H54 (cell line): ENCODE measurements at places on chromosomes 6 and 20.

DNA sequence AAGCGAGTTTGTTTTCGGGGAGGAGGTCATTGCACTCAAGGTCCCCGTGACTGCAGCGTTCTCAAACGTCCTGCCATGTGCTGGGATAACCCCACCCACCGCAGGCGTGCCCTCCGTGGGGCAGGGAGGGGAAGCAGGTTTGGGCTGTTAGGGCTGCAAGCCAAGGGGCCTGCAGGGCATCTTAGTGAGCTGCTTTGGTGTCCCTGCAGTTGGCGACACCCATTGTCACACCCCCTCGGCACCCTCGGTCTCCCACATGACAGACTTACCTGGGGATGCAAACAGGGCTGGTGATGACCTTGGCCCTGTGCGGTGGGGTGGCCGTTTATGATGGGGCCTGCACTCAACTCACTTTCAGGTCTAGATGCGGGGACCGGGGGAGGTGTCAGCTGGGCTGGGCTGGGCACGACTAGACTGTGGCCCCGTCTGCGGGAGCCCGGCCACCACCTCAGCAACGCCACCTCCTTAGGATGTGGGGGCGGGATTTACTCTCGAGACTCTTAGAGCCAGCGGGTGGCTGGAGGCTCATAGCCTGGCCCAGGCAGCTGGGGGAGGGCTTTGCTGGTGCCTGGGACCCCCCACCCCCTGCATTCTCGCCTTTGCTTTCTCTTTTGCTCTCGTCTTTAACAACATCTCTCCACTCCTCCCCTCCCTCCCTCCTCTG lies 6.5 kb upstream of the GATA5 start:
- DNase-seq = no peak

DNA sequence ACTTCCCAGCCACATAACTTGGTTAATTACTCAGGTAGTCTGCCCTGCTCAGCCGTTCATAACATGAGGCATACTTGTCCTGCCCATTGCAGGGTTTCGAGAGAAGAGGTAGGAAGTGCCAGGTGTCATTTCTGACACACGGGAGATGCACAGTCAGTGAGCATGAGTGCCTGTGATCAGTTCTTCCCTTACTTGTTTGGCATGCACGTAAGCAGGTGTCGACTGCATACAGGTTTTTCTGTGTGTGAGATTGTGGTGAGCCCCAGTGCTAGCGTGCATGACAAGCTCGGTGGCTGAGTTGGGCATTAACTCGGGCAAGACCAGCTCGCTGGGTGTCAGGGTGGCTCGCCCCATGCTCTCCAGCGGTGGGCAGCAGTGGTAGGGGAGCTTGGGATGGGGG lies 51.2 kb upstream of the SLC22A1 start:
- no peak for DNase-seq

DNA sequence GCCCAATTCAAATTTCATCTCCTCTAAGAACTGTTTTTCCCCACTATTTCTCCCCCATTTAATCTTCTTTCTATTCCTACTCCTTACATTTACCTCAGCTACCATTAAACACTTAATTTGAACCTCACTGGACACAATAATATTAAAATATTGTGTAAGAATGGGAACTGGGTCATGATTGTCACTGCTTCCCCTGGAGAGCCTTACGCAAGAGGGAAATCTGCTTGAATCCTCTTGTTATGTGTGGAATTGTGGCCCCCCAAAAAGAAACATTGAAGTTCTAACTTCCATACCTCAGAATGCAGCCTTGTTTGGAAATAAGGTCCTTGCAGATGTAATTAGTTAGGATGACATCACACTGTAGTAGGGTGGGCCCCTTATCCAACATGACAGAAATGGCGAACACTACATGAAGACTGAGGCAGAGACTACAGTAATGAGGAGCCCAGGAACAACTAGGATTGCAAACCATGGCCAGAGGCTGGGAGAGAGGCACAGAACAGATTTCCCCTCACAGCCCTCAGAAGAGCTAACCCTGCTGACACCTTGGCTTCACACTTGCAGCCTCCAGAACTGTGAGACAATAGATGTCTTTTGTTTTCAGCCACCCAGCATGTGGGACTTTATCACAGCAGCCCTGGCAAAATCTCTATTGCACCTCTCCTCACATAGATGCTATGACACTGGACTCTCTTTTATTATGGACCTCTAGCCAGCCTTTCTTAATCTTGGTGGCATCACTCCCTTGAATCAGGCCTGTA lies 29.9 kb downstream of the HIVEP2 start:
- DNase-seq = no peak

DNA sequence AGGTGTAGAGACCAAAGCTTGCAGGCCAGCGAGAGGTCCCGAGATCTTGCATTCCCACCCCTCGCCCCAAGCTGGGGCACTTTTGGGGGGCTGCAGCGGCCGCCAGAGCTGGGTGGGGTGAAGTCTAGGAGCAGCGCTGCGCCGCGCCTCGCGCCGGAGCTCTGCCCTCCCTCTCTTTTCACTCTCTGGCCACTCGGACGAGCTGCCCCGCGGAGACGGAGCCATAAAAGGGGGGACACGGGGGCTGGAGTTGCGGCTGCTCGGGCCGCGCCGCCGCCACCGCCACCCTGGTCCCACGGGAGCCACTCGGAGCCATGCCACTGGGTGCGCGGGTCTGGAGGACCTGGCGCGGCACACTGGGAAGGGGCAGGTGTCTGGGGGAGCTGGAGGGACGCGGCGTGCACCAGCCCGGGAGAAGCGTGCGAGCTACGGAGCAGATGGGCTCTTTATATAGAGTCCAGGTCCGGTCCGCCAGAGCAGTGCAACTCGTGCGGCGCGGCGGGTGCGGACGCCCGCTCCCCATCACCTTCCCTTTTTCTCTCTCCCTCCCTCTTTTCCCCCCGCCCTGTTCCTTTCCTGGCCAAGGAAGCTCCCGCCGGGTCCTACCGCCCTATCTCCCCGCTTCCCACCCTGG lies 687 bp upstream of the HTR1B start:
- no peak for DNase-seq

GRCh38 chr6:30814146-30815040 lies 69.9 kb upstream of the DDR1 start:
- DNase-seq = peak; percentile 71

DNA sequence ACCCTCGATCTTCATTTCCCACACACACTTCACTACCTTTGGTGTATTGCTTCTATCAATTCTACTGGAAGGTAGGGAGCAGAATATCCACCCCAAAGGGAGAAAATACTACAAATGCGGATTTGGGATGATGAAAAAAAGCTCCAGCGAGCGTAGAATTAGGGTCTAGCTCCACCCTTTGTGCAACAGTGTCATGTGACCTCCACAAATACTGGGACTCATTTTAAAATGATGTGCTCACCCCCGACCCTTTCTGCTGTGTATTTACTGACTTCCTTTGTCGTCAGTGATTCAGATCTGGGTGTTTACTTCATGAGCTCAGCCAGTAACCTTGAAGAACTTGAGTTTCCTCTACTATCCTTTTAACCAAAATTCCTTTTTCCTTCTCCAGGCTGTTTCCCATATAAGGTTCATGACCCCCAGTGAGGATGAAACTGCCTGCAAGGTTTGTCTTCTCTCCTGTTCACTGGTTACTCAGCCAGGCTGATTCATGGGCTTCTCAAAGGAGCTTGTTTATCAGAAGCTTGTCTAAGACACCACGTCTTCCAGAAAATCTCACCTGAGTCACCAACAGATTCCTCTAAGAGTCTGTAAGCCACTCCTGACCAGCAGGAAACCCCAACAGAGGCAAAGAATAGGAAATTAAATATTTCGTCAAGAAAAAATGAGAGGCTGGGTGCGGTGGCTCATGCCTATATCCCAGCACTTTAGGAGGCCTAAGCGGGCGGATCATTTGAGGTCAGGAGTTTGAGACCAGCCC lies 39.6 kb upstream of the PAX1 start:
- no peak for DNase-seq

DNA sequence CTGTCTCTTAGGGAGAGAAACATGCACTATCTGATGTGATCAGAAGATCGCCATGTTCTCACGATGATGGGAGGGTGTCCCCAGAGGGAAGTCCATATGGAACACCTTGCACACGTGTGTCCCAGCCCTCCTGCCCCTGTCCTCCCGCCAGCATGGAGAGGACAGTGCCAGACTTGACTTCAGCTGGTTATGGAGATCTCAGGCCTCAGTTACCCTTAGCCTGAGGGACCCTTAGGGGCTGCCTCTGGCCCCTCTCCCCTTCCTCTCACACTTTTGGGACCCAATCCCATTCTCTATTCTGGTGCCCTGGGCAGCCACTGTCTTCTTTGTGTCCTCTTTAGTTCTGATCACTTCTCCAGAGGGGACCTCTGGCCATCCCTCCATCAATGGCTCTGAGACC lies 1.6 kb downstream of the TREML4 start:
- no peak for DNase-seq

- DNase-seq = no peak
Measured at GRCh38 chr6:119313937-119314884, 35.4 kb downstream of the MAN1A1 start.

GRCh38 chr6:136901212-136901784 lies 20.8 kb upstream of the SLC35D3 start:
- DNase-seq = no peak

DNA sequence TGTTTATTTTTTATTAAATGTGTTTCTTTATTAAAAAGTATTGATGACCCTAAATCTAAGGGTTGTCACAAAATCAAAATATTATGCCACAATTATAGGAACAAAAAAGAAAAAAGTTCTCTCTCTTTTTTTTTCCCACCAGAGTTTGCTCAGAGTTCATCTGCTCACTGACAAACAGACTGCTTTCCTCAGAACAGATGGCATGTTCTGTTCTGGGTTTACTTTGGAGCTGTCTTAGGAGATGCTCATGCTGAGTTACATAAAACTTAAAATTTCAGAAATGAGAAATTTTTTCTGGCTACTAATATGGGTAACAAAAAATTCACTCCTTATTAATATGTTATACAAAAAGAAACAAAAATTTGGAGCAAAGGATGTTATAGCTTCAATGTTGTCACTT lies 30.3 kb downstream of the STK38 start:
- DNase-seq = no peak

DNA sequence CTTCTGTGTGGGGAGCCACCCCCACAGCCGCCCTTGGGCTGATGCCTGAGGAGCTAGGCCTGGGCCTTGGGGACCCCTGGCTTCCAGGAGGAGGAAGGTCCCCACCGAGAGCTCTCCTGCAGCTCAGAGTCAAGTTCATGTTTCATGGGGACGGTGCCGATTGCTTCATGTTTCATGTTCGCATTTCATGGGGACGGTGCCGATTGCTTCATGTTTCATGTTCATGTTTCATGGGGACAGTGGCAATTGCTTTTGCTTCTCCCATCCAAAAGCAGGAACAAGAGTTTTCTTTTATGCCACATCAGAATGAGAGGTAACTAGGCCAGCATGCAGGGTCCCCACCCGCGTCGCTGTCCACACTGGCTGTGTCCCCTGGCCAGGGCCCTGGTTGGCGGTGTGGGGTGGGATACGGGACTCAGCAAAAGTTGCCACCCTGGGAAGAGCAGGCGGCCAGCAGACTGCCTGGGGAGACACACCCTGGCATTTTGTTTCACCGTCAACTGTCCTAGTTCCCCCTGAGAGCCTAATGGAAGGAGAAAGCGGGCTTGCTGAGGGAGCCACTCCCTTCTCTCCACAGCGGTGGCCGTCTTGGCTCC lies 46.0 kb downstream of the DACT2 start:
- no peak for DNase-seq
